GM12878 (cell line): ENCODE measurements at places on chromosomes 13 and 19. TPM values are rescaled to one million over a fixed set of nuclear protein-coding genes. Genes with fewer than 3 reads are reported as not detected.

DNA sequence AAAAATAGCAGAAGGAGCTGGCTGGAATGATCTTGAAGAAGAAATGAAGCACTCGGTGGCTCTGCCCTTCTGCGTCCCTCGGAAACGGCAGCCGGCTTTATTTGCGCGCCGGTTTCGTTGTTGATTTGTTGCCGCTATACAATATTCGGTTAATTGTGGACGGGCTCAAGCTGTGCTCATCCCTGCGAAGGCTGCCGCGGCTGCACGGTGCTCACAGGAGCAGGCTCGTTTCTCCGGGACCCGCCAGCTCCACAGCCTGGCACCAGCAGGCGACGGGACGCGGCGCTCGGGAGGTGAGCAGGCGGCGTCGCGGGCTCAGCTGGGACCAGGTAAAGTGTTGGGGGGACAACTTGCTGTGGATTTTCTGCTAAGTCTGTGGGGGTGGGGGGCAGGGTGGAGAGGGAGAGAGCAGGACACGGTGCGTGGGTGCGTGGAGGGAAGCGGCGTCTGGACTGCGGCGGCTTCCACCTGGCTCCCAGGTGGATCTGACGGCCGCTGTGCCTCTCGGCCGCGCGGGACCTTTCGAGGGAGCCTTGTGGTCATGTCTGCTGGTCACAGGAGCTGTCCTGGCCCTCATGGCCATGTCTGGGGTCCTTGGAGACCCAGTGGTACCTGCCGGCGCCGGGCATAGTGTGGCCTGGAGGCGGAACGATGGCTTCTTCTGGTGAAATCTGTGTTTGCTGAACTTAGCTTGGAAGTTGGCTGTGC is 90.9 kb downstream of the TEX29 start:
- DNase-seq = no peak

DNA sequence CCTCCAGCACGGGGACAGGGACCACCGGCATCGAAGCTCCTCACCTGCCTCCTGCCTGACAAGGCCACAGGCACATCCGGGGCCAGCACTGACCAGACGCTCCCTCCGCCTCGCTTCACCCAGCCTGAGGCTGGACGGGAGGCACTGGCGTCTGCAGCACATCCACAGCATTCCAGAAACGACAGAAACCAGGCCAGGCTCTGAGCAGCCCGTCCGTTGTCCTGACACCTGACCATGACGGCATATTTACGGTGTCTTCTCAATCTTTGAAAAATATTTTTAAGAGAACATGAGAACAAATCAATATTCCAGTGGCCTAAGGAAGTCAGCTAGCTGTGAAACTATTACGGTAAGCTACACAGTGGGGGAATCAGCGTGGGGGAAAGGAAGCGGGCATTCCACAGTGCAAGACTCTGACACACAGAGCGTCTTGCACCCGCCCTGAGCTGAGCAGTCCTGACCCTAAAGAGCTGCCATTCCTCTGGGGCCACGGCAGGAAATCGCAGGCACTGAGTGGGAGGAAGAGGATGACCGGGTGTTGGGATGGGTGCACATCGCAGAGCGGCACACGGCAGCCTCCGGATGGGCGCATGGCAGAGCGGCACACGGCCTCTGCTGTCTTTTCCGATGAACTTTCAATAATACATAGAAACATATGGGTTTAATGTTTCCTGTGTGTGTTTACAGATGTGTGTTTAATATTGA is 26.8 kb downstream of the RASA3 start:
- DNase-seq = no peak

- DNase-seq = no peak
Measured at GRCh38 chr19:17358395-17358794, 18.7 kb downstream of the PLVAP start.

DNA sequence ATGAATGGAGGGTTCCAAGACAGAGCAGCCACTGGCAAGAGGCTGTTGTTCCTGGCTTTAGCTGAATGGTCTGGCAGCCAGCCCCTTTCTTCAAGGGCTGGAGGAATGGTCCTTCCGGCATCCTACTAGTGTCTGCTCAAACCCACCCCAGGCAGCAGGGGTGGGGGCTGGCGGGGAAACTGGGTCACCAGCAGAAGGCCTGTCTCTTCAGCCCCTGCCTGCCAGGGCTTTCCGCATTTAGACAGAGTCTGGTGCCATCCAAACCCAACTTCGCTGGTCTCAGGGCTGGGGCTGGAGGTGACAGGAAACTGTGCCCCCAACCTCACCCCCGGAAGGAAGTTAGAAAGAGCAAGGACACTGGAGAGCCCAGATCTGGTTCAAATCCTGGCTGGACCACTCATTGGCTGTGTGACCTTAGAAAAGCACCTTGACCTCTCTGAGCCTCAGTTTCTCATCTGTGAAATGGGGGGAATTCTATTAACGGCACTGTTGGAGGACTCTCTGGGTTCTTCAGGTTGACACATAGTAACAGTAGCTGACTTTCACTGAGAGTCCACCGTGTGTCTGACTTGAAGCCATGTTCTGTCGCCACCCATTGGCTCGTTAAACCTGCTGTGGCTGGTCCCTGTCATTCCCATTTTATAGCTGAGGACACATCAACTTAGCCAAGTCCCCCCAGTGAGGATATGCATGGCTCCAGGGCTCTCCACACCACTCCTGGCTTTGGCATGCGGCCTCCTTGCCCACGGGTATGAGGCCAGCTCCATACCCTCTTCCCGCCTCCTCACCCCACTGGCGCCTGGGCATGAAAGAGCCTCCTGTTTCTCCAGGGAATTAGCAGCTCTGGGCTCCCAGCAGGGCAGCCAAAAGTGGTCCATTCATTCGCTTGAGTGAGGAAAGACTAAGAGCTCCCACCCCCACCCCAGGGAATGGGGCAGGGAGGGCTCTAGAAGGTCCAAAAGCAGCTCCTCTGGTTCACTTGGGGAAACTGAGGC is 2.5 kb upstream of the NR2C2AP start:
- no peak for DNase-seq

GRCh38 chr13:50437252-50437651 is 406.2 kb downstream of the DLEU7 start:
- no peak for DNase-seq

- no peak for DNase-seq
Measured at GRCh38 chr19:10686661-10687517, 14.3 kb upstream of the QTRT1 start.

- no peak for DNase-seq
Measured at GRCh38 chr19:8938576-8938975, 71.6 kb downstream of the MUC16 start.

DNA sequence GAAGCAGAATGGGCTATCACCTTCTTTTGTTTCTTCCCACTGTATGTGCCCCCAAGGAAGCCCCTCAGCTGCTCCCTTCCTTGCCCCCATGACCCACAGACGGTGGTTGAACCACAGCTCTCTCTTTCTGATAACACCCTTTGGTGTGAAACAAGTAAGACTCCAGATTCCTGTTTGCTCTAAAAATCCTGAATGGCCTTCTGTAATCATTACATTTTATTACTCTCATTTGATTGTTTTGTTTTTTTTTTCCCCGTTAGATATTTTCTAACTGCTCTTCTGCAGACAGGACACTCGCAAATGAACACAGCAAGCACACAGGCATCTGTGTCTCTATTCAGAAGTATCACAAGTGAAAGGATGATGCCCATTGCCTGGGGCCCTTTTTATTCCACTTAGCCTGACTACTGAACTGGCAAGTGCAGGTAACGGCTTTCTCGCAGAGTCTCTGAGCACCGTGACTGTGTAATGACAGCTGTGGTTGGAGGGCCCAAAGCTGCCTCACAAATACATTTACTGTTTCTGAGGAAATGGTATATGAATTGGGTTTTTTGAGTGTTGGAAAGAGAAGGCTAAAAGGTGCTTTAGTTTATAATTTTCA is 59.3 kb downstream of the OXGR1 start:
- no peak for DNase-seq

- DNase-seq = peak; percentile 25
Measured at GRCh38 chr19:48798937-48799336, 11.9 kb downstream of the BCAT2 start.

DNA sequence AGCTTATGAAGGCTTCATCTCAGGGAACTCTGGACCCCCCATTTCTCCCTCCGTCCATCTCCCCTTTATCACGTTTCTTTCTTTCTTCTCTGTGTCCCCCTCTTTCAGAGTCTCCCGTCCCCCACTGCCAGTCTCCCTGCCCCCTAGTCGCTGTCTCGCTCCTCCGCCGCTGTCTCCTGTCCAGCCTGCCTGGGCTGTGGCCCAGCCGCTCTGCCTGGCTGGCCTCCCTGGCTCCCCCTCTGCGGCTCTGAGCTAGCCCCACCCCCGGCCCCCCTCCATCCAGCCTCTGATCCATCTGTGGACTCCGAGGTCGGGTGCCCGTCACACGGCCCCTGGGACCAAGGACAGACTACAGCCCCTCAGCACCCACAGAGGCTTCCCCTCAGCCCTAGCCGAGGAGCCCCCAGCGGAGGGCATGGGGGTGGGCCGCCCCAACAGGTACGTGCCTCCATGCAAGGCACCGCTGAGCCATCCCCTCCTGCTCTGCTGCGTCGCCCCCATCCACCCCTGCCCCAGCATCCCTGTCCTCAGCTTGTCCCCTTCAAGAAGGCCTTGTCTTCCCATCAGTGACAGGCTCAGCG is 1.1 kb upstream of the KCNJ14 start:
- no peak for DNase-seq

DNA sequence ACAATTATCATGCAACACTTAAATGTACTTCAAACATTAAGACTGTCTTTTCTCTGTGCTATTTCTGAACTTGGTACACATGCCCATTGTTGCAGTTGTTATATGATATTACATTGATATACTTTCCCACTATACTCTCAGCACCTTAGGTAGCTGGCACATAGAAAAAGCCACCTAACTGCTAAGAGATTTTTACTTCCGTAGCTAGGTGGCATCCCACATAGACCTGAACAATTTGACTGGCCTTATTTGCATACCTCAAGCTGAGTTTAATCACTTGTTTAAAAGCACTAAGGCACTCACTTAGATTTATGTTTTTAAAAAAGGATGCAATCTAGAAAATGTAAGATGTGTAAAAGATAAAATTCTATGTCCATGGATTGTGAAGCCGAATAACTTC is 194.2 kb downstream of the POU4F1 start:
- DNase-seq = peak; percentile 24

FGF9 gene
- total RNA-seq = 1.1 and 1.3 TPM in 2 replicates

ITGBL1 gene
- total RNA-seq = 0.16 and 0.28 TPM in 2 replicates

CYP2A6 gene
- total RNA-seq = 0.58 and 0.97 TPM in 2 replicates

OR7A5 gene
- total RNA-seq = not detected in 2 replicates

ADGRE3 gene
- not detected in 2 replicates for total RNA-seq
